ENCODE measurements at places on chromosomes 6 and 20.
A peak's percentile ranks its signal among the peaks of the same experiment; 100 is the strongest.

DNA sequence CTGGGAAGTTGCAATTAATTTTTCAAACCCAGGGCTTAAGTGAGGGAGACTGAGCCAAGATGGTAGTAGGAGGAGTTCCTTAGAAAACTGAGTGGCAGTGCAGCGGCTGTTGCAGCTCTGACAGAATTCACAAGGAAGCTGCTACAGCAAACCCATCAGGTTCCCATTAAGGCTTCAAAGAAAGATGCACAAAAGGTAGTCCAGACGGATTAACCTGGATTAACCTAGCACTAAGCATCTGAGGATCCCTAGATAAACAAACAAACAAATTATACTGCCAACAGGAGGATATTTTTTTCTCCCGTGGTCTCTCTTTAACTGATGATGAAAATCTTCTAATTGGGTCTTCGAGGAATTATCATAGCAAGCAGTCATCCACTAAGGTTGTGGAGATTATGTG is 5.2 kb downstream of the TENT5A start:
- no peak for DNase-seq

DNA sequence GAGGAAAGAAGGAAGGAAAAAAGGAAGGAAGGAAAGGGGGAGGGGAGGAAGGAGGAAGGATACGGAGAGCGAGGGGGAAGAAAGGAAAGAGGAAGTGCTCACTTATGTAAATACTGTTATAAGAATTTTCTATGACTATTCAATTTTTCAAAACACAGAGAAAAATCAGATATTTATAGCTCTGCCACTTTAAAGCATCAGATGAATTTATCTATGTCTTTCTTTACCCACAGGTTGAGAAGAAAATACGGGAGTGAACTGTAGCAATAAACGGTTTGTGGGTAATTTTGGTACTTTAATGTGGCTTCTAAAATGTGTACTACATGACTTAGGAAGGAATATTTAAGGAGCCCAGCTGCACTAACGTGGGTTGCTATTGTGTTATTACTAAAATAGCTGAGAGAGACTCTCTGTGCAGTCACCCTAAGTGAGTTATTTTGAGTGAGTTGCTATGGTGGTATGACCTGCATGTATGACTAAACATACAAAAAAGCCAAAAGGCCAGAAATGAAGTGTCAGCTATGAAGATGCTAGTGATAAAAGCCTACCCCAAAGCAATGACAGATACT is 225.5 kb downstream of the SOD2 start:
- DNase-seq = no peak

GRCh38 chr20:53692465-53693067 is 98.9 kb upstream of the ZNF217 start:
- no peak for DNase-seq

DNA sequence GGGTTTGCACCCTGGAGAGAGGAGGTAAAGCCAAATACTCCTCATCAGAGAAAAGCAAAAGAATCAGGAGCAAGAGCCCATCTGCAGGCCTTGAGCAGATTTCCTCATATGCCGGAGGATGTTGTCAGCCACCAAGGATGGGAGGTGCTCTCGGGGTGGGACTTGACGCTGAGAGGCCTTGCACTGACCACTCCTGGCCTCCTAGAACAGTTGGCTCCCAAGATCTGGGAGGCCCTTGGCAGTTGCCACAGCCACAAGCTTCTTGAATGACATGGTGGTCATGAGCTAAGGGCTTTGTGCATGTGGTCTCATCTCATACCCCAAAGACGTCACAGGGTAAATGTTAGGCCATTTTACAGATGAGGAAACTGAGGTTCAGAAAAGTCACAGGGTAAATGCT is 75.2 kb upstream of the PMEPA1 start:
- DNase-seq = no peak

GRCh38 chr6:25482996-25483395 is 169.0 kb upstream of the SCGN start:
- no peak for DNase-seq

DNA sequence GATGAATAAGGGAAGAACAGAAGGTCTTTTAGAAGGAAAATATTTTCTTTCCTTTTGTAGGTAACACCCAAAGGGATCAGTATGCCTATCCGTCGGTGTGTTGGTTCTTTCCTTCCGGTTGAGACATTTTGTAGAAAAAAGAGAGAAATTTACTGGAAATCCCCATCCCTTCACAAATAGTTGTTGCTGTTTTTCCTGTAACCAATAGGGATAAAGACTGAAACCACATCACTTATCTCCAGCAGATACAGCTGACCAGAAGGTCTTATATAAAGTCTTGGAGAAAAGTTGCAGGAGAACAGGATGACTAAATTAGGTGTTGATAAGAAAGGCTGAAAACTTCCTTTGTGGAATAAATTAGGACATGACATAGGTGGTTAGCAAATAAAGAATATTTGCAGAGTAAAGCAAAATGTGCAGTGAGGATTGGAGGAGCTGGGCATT is 14.8 kb upstream of the HLA-DRB1 start:
- DNase-seq = no peak

- DNase-seq = no peak
Observed at GRCh38 chr6:34891296-34891695, 2.2 kb downstream of the ANKS1A start.

DNA sequence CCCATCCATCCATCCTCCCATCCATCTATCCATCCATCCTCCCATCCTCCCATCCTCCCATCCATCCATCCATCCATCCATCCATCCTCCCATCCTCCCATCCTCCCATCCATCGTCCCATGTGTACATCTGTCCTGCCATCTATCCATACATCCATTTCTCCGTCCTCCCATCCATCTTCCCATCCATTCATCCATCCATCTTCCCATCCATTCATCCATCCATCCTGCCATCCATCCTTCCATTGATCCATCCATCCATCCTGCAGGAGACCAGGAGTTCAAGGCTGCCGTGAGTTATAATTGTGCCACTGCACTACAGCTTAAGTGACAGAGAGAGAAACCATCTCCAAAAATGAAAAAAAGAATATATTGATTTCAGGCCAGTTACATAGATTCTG is 356.5 kb downstream of the CDH26 start:
- DNase-seq = no peak

DNA sequence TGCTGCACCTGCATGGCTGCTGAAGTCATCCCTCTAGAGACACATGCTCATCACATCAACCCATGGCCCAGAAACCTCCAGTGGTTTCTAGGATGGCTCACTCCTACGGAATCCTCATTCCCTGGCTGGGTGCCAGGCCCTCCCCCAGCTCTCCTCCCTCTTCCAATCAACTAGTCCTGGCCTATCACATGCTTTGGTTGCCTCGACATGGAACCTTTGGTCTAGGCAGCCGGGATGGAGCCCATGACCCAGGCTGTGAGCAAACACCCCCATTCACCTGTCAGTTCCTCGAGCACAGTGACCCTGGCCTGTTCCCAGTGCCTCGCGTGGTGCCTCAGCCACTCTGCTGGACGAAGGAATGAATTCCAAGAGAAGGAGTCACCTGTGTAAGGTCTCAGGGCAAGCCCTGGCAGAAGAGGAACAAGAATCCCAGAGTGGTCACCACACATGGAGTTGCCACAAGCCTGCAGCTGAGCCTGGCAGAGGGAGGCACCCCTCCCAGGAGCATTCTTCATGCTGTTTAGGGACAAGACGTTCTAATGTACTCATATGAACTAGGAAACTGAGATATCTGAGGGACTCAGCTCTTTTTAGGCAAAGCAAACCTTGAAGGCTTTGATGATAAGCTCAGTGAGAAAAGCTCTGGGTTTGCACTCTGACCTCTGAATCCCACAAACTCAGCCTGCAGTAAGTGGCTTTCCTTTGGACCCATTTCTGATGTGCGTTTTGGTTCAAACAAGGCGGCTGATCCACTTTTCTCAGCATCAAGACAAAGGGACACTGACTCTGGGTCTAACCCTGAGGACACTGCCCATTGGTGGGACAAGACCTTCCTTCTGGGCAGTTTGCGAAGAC is 40.2 kb downstream of the PPP1R3G start:
- no peak for DNase-seq

DNA sequence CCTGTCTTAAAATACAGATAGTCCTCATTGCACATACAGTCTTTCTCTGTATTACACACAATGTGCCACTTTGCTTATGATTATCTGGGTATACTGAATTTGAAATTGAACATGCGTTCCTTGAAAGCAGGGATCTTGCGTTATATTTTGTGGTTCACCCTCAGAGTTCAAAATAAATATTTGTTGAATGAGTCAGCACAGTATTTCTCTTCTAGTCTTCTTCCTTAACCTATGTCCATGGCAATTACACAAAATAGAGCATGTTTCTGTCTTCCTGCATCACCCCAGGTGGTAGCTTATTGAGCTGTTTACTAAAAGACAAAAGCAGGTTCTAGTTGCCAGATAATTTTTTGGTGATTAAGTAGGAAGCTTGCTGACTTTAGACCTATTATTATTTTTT is 272.9 kb upstream of the FERMT1 start:
- DNase-seq = no peak

- DNase-seq = no peak
Observed at GRCh38 chr6:125577124-125577662, 172.2 kb upstream of the HEY2 start.

DNA sequence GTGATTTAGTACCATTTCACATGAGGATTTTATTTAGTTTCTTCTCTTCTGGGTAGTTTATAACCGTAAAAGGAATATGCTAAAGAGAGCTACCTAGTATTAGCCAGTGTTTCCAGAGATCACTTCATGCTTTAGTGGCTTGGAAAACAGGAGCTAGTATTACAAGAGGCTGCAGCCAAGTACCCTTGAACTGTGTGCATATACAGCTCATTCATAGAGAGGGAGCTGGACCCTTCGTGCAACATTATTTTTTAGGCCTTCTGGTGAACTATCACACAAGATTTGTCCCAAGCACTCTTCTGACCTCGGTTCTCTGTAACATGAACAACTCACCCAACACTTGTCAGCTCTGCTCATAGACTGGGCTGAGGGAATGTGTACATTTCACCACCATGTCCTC is 74.9 kb upstream of the RIN2 start:
- DNase-seq = no peak

DNA sequence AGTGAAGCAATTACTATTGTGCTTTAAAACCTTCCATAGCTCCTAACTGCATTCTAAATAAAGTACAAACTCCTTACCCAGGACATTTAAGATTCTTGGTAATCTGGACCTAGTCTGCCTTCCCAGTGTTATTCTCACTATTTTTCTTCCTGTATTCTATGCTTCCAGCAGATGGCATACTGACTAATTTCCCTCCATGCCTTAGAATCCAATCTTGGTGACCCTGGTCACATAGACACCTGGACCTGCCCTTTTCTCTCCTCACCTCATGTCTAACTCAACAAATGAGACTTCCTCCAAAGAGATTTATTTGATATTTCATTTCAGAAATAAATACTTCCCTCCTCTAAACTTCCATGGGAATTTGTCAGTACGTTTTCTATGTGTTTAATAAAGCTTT is 25.8 kb downstream of the ROS1 start:
- DNase-seq = no peak

DNA sequence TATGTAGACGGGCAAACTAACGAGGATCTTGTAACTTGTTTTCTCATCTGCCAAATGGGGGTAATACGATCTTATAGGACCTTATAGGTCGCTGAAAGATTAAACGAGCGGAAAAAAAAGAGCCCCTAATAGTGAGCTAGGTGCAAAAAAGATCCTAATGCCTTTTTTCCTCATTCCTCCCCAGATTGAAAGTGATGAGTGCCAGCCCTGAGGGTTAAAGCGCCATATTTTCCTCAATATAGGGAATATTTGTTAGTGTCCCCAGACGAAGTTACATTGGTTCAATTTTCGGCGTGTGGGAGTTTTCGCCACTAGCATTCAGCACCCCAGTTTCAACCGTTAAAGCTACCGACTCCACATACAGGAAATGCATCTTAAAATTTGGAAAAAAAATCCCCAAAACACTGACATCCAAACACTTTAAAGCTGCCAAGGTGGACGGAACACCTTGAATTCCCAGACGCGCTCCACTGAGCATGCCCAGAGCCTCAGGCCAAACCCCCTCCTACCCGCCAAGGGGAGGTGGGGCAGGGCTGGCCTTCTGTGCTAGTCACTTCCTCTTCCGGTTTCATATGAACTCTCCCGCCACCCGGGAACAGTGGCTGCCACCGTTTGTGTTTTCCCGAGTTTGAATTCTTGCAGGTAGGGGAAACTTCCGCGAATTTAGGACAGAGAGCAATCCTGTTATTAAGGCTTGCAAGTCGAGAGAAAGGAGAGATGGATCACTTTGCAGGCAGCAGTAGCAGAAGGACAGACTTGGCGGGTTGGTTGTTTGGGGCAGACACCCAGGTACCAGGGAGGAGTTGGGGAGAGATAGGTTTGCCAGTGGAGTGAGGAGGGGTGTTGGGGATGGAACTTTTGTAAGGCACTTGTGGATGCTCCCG is at the start of gene PRIM2:
PRIM2 (plus strand) TSS at position 571 of the 884 bp plus-strand sequence. CDS start 816 bp downstream, outside the sequence.
- peak; percentile 61 for DNase-seq

DNA sequence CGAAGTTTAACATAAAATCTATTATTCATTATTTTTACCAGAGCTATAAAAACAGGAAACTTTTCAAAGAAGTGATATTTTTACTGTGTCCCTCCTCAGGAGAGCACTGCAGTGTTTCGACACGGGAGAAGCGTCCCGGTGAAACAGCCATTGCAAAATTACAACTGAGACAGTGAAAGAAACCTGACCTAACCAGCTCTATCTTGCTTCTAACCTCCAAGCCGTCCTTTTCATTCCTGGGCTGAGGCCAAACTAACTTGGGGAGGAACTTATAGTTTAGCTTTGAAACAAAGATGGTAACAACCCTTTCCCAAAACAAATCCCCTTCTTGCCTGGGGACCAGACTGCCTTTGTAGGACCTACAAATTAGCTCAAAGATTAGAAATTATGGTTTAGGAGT is 79.2 kb downstream of the WDR27 start:
- DNase-seq = no peak

DNA sequence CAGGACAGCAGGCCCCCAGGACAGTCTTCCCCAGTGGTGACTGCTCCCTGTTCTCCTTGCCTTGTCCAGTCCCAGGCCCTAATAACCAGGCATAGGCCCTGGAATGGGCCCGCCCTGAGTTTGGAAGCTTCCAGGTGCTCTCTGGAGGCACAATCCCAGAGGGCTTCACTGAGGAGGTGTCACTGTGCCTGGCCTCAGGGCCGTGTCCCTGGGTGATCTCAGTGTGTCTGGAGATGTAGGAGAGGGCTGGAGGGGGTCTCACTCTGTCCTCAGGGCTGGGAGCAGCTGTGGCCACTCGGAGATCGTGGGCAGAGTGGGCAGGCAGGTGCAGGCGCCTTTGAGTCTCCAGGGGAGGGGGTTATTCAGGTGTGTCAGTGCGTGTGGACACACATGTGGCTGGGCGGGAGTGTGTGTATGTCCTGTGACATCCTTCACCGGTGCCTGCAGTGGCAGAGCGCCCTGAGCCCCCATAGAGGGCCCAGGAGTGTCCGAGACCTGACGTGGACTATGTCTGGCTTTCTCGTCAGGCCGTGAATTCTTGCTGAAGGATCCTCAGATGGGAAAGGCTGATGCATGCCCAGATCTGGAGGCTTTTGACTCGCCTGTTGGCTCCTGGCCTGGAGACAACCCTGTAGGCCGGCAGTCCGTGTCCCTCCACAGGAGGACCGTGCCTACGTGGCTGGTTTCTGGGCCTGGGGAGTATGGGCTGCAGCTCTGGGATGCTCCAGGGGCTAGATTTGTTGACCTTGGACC is 5.5 kb upstream of the NPBWR2 start:
- DNase-seq = no peak
